AG10803 (cell line): ENCODE measurements at places on chromosomes 5 and 9.
A peak's percentile ranks its signal among the peaks of the same experiment; 100 is the strongest.

DNA sequence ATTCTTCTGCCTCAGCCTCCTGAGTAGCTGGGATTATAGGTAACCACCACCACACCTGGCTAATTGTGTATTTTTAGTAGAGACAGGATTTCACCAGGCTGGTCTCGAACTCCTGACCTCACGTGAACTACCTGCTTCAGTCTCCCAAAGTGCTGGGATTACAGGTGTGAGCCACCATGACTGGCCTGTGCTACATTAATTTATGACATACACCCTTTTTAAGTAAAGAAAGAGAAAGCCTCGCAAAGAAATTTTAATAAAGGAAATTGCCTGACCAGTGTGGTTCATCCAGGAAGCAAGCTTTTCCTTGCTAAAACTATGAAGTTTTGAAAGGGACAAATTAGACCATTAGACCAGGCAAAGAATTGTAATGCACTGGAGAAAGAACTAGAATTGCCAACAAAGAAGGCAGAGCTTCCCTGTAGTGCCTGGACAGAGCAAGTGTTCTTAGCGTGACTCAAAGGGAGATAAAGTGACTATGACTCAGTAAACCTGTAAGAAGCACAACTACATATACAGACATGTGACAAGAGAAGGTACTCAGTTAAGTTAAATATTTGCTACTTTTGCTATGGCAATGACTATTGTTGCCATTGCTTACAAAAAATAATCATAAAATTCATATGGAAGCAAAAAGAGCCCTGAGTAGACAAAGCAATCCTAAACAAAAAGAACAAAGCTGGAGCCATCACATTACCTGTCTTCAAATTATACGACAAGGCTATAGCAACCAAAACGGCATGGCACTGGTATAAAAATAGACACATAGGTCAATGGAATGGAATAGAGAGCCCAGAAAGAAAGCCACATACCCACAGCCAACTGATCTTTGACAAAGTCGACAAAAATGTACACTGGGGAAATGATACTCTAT, 54.6 kb downstream of the FYB1 start:
- no peak for DNase-seq

DNA sequence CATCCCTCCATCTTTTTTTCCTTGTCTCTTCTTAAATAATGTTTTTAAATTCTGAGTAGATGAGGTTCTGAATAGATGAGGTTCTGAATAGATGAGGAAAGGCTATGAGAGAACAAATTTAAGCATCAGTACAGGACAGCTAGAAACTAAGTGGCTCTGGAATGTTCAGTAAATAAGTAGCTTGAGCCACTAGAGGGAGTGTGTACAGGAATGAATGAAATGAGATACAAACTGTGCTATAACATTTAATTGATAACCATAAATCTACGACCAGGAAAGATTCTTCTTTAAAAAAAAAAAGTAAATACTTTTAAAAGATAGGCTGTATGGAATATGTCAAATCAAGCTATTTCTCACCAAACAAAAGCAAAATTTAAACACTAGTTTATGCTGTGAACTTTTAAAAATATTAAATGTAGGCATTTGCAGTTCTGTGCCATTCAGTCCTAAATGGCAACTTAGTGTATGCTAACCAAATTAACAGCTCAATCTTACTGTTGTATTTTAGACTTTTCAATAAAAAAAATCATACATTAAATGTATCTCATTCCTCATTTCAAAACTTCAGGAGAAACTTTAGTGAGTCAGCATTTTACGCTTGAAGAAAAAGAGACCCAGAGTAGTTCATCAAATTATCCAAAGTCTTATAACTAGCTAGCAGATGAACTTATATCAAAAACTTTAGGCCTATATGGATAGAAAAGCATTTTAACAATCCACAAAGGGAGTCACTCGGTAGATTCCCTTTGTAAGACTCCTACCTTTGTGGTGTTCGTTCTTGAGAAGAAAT, 70.4 kb upstream of the SNX2 start:
- DNase-seq = peak; percentile 72

- no peak for DNase-seq
Measured at GRCh38 chr9:28389411-28389810, 816.1 kb upstream of the C9orf72 start.

- DNase-seq = peak; percentile 8
Measured at GRCh38 chr9:84278130-84278529, 62.4 kb downstream of the SLC28A3 start.

DNA sequence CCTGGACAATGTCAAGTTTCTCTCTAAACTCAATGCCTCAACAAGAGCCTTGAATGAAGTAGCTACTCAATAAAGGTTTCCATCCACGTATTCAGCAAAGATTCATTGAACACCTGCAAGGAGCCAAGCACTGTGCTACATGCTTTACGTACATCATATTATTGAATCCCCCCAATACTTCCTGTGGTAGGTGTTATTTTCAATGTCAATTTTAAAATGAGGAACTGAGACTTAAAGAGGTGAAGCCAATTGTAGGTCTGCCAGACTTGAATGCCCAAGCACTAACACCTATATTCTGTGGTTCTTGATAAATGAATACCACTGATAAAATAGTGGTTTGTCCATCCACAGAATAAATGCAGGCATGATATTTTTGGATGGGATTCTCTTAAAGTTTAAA, 162.3 kb downstream of the DRD1 start:
- DNase-seq = no peak

- DNase-seq = peak; percentile 22
Measured at GRCh38 chr5:157606046-157606445, 30.5 kb upstream of the ADAM19 start.
